Stimulated activated CD4-positive, alpha-beta T cell treated with anti-CD3 and anti-CD28 coated beads, Interleukin-1b, Interleukin-23, amount 100 ng/mL, for 4 hours (primary cell): ENCODE measurements at places on chromosomes 4 and X.

- no peak for DNase-seq
These were observed 274.3 kb upstream of the IL1RAPL1 start for GRCh38 chrX:28312965-28313364.

- DNase-seq: peak; percentile 37
These were observed 488 bp downstream of the TBC1D25 start for GRCh38 chrX:48540028-48540375.

- DNase-seq: no peak
These were observed 13.7 kb upstream of the HTRA3 start for GRCh38 chr4:8255698-8256441.

DNA sequence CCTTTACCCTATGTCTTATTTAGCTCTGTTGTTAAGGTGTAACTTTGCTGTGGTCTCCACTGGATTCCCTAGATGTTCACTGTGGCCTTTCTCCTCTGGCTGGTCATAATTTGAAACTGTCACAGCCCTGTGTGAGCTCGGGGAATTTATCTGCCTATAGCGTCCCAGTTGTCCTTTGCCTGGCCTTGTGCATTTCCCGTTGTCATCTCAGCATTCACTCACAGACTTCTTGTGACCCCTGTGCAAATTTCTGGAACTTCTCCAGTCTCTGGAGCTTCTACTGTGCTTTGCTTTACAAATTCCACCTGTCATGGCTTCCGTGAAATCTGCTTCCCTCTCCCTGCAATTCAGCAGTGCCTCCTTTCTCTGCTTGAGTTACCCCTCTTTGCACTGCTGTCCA, 106.7 kb downstream of the WWC2 start:
- no peak for DNase-seq

DNA sequence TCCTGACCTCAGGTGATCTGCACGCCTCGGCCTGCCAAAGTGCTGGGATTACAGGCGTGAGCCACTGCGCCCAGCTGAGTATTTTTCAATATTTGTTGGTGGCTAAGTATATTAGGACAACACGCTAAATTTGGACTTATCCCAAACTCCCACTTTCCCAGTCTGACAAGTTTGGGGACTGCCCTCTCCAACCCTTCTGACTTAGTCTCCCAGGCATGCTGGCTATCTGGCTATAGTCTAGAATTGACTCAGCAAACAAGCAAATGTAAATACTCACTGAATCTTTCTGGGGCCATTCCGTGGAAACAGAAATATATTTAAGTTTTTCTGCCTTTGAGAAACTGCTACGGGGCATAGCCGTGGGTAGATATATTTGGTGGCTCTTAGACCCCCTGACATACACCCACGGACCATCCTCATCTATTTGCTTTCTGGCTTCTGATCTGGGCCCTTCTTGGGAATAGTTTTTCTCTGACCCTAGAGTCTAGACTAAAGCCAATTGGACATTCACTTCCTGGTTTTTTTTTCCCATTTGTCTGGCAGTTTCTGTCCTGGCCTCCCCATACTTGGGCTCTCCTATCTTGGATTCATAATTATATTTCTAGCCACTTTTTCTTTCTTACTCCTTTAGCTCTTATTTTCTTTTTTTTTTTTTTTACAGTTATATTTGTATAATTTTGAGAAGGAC, 11.3 kb upstream of the DOCK11 start:
- DNase-seq: no peak

DNA sequence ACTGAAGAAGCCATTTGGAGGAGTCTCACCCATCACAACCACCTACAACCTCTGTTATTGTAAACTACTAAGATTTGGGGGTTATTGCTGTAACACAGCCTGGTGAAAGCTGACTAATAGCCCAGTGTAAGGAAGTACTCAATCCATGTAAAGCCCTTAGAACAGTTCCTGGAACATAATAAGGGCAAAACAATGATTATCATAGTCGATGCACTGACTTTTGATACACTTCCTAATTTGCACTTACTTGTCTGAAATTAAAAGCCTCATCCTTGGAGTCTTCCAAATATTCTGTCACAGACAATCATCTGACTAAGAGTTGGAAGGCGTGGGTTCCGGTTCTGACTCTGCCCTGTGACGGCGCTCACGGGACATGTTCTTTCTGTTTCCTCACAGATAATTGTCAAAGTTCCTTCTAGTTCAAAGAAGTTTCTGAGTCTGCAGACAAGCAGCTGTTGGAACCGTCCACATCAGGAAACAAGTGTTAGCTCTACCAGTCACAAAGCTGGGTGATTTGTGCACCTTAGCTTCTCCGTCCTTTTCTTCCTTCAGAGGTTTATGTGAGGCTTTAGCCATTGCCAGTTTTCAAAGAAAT, 33.4 kb upstream of the RASGEF1B start:
- peak; percentile 51 for DNase-seq

GRCh38 chrX:40147971-40148370, 50.2 kb upstream of the BCOR start:
- DNase-seq: no peak
